Stimulated activated CD4-positive, alpha-beta T cell treated with anti-CD3 and anti-CD28 coated beads, Interleukin-12 subunit alpha, Interleukin-12 subunit beta, amount 100 ng/mL, for 4 hours (primary cell): ENCODE measurements at places on chromosomes 3 and 15.

- DNase-seq = no peak
Observed at GRCh38 chr15:60009124-60009960, 5.2 kb downstream of the FOXB1 start.

GRCh38 chr15:68372291-68372811 lies 59.6 kb downstream of the ITGA11 start:
- DNase-seq = no peak

GRCh38 chr3:190517687-190518086 lies 3.8 kb downstream of the IL1RAP start:
- no peak for DNase-seq

GRCh38 chr3:80643421-80643820 lies 875.6 kb upstream of the ROBO1 start:
- no peak for DNase-seq

DNA sequence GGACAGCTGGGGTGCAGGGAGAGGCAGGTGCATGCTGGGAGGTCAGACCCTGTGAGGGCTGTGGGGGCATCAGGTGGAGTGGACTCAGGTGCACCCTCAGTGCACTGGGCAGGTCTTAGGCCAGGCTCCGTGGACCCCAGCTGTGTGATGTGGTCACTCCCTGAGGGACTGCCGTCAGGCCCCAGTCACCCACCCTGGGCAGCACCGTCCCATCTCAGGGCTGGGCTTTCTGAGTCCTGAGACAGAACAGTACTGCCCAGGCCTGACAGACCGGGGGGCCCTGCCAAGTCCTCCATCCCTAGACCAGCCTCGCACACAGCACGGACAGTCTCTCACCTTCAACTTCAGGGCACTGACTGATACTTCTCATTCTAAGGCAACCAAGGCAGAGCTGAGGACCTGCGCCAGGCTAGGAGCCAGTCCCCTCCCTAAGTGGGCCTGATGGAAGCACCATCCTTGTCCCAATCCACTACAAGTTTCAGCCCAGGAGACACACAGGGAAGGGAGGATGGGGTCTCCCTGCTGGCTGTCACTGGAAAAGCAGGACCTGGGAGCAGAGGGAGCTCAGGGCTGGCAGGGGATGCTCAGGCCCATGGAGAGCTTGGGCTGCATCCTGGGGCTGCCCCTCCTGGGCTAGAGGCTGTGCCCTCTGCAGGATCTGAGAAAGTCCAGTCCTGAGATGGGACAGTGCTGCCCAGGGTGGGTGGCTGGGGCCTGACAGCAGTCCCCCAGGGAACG lies 86.3 kb downstream of the LMLN start:
- DNase-seq = no peak

- DNase-seq = no peak
Observed at GRCh38 chr3:5389057-5389456, 201.6 kb downstream of the EDEM1 start.

DNA sequence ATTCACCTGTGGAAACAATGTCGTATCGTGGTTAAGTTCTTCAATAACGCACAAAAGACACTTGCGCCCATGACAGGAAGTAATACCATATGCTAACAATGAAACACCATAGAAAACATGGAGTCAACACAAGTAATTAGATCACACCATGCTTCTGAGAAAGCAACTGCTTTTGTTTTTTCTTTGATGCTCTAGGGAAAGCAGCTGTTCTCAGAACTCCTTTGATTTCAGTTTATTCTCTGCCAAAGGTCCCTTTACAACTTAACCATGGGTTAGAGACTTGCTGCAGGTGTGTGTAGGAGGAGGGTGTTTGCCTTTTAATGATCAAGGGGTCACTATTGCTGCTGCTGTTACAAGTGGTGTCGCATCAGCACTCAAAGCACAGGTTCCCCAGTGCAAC lies 324.0 kb upstream of the SLCO3A1 start:
- DNase-seq = no peak

DNA sequence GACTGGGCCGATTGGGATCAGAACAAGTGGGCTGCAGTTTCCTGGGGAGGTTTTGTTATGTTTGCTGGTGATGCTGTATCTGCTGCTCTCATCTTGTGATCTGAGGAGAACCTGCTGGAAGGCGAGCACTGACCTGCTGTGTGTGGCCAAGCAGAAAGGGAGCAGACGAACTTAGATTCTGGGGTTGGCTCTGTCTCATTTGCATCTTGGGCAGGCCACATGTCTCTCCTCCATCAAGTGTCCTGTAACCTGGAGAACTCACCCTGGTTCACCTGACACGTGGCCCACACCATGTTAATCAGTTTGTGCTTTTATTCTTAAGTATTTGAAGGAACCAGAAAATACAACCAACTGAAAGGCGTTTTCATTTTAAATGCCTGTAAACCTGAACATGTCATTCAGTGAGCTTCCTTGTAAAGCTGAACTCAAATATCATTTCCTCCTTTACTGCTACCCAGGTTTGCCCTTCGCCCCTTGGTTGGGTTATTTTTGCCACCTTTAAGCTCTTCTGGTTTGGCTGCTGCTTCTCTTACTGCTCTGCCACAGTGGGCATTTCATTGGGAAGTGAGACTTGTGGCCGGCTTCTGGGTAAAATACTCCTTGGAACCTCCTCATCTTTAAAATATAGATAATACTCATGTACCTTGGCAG lies 33.5 kb upstream of the TRAK1 start:
- DNase-seq = no peak

DNA sequence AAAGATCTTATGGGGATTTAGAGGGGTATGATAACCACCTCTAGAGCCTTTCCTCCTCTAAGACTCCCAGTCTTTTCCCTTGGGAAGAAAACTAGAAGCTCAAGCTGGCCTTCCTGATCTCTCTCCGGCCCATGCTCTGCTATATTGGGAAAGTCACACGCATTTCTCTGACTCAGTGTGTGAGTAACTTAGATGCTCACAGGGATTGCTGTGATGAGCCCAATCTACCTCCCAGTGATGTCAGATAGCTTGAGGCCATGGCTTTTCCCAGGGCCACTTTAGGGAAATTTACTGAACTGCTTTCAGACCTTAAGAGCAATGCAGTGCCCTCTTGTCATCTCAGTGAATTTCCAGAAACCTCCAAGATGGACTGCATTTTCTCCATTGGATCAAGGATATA lies 8.6 kb upstream of the ST8SIA2 start:
- DNase-seq = no peak

GRCh38 chr3:33388374-33389100 lies 51.7 kb downstream of the UBP1 start:
- DNase-seq = no peak

DNA sequence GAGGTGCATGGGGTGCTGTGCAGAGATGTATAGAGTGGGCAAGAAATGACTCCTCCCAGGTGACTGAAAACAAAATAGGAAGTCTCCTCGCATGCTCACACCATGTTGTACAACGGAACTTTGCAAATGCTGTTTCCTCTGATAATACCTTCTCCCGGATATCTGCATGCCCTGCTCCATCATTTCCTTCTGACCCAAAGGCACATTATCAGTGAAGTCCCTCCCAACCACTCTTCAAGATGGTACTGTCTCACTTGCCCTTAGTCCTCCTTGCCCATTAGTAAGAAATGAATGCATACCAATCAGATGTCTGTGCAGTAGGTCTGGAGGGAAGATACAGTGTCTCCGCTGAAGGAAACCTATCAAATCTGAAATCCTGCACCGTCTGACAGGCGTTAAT lies 12.0 kb downstream of the TMED3 start:
- DNase-seq = no peak

- no peak for DNase-seq
Observed at GRCh38 chr3:4656059-4656458, 162.9 kb downstream of the ITPR1 start.

DNA sequence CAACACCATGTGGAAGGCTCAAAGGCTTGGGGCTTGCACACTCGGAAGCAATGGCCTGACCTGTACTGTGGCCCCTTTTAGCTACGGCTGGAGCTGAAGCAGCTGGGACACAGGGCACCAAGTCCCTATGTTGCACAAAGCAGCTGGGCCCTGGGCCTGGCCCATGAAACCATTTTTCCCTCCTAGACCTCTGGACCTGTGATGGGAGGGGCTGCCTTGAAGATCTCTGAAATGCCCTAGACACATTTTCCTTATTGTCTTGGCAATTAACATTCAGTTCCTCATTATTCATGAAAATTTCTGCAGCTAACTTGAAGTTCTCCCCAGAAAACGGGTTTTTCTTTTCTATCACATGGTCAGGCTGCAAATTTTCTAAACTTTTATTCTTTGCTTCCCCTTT lies 85.6 kb upstream of the ALDH1A3 start:
- no peak for DNase-seq

DNA sequence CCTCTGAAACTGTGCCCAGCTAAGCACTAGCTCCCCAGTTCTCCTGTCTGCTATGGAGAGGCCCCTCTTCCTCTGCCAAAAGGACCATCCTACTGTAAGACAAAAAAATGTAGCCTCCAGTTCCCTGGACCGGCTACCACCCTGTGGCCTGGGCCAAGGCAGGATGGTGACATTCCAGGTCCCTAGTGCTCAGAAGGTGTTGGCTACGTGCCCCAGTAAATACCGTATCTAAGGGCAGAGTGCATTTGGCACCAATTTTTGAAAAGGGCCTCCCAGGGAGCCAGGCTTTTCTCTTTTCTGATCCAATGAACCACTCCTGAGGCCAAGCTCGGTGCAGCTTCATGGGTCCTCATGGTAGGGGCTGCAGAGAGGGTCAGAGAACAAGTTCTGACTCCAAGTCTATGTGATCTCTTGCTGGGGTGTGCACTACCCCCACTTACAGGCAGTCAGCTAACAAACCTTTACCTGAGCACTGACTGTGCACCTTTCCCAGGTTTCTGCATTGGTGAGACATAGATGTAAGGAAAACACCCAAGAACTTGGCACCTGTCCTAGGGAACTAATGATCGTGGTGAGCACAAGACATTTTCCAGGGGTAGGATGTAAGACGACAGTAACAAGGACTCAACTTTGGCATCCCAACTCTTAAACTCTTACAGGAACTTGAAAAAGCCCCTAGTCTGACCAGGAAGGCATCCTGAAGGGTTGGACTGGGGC lies 32.6 kb downstream of the TLE3 start:
- DNase-seq = no peak

DNA sequence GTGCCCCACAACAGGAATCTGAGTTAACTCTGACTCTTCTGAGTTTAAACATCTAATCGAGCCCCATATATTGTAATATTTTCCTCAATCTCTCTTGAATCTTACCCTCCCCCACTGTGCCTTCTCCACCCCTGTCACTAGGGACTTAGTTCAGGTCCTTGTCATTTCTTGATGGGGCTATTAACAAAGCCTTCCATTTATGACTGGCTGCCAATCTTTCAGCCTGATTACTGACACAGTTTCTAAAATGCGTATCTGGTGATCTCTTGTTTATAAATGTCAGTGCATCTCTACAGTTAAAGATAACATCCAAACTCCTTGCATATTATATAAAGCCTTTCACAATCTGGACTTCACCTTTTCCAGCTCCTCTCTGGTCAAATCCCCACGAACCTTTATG lies 124.3 kb downstream of the IGSF11 start:
- DNase-seq = no peak

- DNase-seq = no peak
Observed at GRCh38 chr15:73330206-73331051, 38.3 kb downstream of the HCN4 start.
